ENCODE measurements at places on chromosomes 3 and 15.

- no peak for DNase-seq
Observed at GRCh38 chr3:189964623-189965332, 155.9 kb downstream of the P3H2 start.

DNA sequence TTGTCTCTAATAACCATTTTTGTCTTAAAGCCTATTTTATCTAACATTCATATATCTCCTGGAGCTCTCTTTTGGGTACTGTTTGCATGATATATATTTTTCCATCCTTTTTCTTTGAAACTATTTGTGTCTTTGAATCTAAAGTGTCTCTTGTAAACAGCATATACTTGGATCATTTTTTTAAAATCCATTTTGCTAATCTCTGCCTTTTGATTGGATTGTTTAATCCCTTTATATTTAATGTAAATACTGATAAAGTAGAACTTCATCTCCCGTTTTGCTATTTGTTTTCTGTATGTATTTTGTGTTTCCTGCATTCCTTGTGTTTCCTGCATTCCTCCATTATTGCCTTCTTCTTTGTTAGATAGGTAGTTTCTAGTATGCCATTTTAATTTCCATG lies 31.4 kb downstream of the ACAA1 start:
- no peak for DNase-seq

- no peak for DNase-seq
Observed at GRCh38 chr15:33492434-33493052, 181.8 kb downstream of the RYR3 start.

DNA sequence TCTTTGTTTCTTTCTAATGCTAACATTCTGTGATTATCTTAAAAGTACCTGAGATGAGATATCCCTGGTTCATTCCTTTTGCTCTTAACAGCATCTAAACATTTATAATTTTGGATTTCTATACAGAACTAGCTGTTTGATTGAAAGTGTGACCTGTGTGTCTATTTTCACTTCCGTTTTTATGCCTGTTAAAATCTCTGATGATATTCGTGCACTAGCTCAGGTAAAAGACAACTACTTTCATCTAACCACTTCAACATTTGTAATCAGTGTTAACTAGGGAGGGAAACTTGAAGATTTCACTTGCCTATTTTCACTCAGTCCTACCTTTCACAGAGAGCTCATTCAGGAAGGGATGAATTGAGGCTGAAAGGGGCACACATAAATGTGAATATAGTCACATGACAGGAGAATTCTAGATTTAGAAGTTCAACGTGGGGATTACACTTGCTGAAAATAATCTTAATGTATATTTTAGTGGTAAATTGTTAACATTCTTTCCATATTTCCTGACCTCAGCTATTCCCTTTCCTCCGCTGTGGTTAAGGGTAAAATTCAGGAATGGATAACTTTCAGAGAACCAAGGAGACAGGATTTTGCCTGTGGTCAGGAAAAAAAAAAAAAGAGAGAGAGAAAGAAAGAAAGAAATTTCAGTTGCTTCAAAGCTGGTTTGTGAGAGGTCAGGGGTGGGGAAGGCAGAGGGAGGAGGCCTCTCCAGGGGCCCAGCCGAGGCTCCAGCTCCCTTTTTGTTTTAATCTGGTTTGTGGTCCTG lies 159.8 kb upstream of the TSC22D2 start:
- DNase-seq, result no peak

- DNase-seq, result no peak
Observed at GRCh38 chr3:10778492-10779292, 37.3 kb upstream of the SLC6A11 start.

GRCh38 chr15:50107157-50107556 lies 11.9 kb downstream of the ATP8B4 start:
- DNase-seq, result no peak

- DNase-seq, result no peak
Observed at GRCh38 chr15:64634027-64634426, 141.4 kb downstream of the RBPMS2 start.

DNA sequence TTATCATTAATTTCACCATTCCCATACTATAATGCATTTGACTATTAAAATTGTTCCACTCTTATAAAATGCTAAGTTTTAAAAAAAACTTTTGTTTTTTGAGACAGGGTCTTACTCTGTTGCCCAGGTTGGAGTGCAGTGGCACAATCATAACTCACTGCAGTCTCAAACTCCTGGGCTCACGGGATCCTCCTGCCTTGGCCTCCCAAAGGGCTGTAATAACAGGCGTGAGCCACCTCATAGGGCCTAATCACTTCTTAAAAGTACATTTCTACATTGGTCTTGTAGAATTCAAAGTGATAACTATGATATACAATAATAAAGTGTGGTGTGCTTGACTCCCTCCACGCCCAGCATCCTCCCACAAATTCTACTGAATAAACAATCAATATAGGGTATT lies 3.0 kb downstream of the DENND4A start:
- no peak for DNase-seq

DNA sequence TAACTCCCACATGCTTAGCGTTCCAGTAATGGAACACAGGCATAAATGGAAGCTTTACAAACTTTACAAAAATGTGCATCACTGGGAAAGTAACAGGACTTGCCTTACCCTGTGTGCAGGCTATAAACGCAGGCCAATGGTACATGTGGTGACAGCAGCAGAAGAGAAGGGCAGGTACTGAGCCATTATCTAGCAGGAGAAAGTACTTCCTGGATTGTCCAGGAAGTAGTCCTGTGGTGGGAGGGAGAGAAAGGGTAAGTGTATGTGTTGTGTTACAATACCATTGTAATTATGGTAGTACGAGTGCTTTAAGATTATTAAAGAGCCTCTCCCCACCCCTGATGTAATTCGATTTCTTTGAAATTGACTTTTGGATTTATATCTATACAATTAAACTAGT lies 5.3 kb downstream of the ATP1B3 start:
- DNase-seq, result no peak

DNA sequence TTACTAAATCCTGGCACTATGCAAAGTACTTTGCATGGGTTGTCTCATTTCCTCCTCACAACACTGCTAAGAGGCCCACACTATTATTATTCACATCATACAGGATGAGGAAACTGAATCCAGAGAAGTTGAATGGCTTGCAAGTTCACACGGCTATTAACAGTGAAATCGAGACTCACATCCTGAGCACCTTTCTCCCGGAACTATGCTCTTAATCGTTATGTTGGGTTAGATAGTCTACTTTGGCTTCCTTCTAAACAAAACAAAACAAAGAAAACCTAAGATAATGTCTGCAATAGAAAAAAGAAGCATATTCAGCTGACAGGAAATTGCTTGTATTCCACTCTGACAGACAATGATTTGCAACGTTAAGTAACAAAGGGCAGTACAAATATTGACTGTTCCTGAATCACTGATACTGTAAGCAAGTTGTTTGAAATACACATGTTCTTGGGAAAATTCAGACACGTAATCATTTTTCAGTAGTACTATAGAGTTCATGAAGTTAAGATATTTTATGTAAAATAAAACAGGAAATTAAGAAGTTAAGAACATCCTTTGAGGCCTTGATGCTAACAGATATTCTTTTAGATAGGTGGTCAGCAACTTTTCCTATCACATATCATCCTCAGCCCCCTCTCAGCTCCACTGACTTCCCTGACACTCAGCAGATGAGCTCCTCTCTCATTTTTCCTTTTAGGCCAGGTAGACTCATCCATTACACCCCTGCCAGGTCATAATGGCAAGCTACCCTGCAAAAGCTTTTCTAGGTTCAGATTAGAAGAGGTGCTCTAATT lies 40.7 kb downstream of the C2CD4B start:
- no peak for DNase-seq

GRCh38 chr3:137770835-137771399 lies 6.8 kb downstream of the SOX14 start:
- no peak for DNase-seq

GRCh38 chr3:160150525-160150924 lies 74.7 kb upstream of the C3orf80 start:
- DNase-seq, result no peak

DNA sequence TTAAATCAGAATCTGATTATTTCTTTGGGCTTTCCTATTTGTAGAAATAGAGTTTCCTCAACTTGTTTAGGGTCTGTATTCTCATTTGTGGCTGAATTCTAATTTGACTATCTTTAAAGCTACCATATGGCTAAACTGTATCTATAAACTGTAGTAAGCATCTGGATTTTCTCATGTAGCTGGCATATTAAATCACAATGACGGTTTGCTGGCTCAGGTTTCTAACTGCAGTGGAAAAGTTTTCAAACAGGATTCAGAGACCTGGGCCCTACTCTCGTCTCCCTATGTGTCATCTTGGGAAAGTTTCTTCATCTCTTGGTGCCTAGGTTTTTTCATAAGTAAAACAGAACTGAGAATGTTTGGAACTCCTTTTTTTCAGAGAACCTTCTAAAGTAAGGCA lies 68.3 kb downstream of the GALK2 start:
- no peak for DNase-seq

DNA sequence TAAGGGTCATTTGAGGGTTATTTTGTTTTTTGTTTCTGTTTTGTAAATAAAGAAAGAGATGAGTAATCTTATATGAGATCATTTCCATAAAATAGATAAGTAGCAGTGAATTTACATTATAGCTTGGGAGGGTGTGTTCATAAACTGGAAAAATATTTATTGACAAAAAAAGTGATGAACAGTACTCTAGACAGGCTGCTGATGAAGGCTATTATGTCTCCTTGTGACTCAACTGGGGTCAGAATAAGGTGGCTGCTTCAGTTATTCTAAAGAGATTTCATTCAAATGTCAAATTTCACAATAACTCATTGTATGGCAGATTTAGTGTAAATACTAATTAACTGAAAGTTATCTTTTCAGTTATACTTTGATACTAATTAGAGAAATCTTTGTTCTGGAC lies 251.1 kb upstream of the CMC1 start:
- DNase-seq, result no peak

GRCh38 chr3:195269375-195270078 lies 1.4 kb downstream of the XXYLT1 start:
- no peak for DNase-seq

- DNase-seq, result no peak
Observed at GRCh38 chr3:169494982-169495381, 168.5 kb downstream of the MECOM start.

DNA sequence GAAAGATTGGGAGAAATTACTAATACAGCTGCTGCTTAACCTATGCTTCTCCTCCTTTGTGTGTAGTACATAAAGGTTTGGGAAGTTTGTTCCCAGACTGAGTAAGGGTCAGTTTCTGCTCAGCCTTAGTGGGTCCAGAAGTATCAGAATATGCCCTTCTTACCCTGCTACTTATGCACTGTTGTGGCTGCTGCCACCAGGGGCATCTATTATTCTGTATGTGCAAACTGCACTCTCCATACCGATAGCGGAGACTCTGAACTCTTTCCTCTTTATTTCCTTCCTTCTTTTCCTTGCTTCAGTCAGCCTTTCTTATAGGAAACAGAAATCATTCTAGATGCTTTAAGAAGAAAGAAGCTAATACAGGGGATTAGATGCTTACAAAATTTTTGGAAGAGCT lies 4.0 kb downstream of the NEDD4 start:
- no peak for DNase-seq

- no peak for DNase-seq
Observed at GRCh38 chr3:47612879-47613278, 34.2 kb upstream of the CSPG5 start.

- DNase-seq, result no peak
Observed at GRCh38 chr15:92494806-92495336, 101.2 kb downstream of the ST8SIA2 start.

GRCh38 chr3:120496278-120497002 lies 45.6 kb upstream of the FSTL1 start:
- no peak for DNase-seq

DNA sequence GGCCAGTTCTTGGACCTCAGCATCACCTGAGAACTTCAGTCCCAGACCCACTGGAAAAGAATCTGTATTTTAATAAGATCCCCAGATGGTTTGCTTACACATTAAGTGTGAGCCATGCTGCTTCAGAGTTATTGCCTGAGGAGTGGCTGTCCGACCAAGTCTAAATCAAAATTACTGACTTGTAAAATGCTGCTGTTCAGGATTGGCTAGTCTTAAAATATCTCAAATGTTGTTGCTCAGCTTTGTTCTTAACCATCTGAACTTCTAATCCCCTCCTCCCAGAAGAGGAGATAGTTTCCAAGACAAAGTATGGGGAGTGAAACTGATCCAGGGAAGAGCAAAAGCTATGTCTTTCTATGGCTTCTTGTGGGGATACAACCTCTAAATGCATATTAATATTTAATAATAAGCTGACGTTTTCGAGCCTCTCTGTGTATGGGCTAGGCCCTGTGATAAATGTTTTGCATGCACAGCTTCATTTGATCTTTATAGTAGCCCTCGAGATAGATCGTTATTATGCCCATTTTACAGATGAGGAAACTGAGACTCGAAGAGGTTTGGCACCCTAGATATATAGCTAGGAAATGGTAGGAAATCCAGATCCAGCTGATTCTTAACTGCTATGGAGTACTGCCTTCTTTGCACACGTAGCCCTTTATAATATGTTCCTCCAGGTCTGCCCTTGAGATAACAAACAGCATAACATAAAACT lies 52.2 kb downstream of the DNASE1L3 start:
- no peak for DNase-seq
